ENCODE measurements at places on chromosomes 4 and X.

- no peak for DNase-seq
Observed at GRCh38 chr4:4248885-4249203, 821 bp upstream of the TMEM128 start.

GRCh38 chr4:127533028-127533700 is 99.6 kb upstream of the INTU start:
- no peak for DNase-seq

- no peak for DNase-seq
Observed at GRCh38 chr4:6221851-6222760, 21.8 kb upstream of the JAKMIP1 start.

- no peak for DNase-seq
Observed at GRCh38 chrX:136608295-136608933, 39.5 kb upstream of the CD40LG start.
